ENCODE measurements at places on chromosomes 6 and 20.

DNA sequence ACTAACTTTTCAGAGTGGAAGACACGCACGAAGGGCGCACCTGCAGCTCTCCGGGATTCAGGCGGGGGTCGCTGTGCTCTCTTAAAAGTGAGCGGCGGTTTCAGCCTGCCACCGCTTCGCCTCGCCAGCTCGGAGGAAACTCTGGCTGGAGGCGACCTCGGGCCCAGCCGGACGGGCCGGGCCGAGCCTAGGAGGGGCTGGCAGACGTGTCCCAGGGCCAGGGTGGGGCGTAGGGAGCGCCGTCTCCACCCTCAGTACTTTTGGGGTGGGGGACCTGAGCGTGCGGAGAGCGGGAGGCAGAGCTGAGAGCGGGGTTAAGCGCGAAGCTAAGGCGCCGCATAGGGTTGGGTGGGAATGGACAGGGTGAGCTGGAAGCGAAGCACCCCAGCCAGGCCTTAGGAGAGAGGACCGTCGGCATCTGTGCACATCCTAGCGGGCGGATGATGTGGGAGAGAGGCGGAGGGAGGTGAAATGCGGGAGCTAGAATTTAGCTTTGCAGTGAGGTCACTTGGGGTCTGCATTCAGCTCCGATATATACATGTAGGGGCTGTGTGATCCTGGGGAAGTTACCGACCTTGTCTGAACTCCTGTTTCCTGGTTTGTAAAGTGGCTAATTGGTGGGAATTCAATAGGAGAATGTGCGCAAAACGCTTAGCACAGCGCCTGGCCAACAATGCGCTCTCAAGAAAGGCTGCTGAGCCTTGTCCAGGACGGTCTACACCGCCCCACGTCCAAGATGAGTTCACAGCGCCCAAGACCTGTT lies 6.5 kb upstream of the TFAP2A start:
- DNase-seq = no peak

- no peak for DNase-seq
Measured at GRCh38 chr6:642805-643204, 14.1 kb downstream of the HUS1B start.

- DNase-seq = no peak
Measured at GRCh38 chr6:165949324-165949723, 218.3 kb downstream of the TBXT start.

- DNase-seq = peak; percentile 40
Measured at GRCh38 chr6:9428421-9429172, 986.3 kb downstream of the TFAP2A start.

- peak; percentile 4 for DNase-seq
Measured at GRCh38 chr6:9205645-9206044, 770.3 kb upstream of the SLC35B3 start.

DNA sequence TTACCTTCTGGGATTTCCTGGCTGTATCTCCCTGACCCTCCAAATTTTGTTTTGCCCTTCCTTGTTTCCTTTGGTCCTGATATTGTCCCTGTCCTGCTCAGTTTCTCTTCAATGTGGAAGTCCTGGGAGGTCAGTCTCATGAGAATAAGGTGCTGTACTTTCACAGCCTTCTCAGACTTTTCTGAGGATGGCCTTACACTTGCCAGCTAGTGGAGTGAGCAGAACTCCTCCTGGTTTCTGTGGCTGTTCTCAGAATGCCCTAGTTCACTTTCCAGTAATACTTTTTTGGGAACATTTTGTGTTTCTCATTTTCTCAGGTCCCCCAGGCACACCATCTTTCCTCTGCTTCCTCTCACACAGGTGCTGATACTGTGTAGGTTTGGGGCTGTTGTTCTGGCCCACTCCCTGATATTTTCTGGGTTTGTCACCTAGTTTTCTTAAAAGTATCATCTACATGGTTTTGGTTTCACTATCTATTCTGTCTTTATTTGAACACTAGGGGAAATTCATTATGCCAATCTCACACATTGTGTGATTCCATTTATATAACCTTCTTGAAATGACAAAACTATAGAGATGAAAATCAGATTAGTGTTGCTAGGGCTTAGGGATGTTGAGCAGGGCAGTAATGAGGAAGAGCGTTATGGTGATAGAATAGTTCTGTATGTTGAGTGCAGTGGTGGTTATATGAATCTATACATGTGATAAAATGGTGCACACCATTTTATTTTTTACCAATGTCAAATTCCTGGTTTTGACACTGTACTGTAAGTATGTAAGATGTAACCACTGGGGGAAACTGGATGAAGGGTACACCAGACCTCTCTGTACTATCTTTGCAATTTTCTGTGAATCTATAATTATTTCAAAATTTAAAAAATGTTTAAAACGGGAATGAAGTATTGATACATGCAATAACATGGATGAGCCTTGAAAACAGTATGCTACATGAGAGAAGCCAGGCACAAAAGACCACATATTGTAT lies 27.2 kb upstream of the BRPF3 start:
- DNase-seq = no peak

DNA sequence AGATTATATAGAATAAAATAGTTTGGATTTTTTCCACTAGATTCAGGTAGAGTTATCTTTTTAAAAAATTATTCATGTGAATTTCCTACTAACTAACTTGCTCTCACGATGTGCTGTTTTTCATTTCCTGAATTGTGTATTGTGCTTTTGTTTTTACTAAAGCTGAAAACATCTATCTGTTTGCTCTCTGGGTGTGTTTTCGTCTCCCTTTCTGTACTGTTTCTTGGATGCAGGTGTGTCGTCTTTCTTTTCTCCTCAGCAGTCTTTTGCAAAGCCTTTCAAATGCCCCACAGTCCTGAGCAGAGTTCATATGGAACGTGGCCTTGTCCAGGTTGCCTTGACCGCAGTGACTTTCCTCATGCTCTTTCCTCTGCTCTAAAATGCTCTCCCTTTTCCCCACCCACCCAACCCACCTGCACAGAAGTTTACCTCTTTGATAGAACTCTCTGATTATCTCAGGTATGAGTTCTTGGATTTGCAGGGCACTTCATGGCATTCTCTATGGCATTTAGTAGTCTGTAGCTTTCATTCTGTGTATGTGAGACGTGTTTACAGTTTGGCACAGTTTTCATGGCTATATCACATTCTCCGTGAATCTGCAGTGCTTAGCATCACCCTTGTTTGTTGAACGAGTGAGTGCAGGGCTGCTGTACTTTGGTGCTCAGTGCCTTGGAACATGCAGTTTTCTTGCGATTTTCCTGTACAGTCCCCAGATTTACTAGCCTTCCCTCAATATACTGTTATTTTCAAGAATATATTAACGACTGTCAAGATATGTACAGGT lies 77.1 kb downstream of the FARS2 start:
- no peak for DNase-seq

DNA sequence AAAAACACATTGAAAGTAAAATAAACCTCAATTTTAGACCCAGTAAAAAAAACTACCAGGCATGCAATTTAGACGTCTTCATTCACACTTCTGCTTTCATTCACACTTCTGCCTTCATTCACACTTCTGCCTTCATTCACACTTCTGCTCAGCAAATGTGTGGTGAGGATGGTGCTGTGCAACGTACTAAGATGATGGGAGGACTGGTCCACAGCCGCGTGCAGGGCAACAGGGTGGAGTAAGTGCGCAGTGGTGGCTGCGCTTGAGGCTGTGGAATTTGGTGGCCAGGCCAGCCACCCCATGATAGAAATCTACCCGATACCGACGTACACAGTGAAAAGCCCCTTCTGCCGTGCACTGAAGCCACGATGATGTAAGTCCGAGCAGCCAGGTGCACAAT lies 114.3 kb upstream of the CD93 start:
- no peak for DNase-seq

- peak; percentile 34 for DNase-seq
Measured at GRCh38 chr6:169428532-169428931, 174.9 kb upstream of the THBS2 start.

DNA sequence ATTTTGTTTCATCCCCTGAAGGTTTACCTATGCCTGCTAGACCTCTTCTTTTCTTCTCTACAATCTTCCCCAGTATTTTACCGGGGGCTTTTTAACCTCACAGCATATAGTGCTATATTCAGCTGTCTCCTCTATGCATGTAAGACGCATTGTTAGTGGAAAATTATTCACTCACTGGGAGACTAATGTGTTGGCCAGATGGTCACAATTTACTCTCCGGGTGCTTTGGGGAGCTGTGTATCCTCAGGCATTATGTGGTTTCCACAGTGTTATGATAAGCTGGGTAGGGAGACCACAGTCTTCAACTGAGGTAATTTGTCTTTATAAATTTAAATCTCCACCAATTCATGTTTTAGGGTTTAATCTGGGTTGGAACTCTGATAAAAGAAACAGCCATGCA lies 553.8 kb upstream of the PTCHD4 start:
- no peak for DNase-seq

GRCh38 chr6:123849406-123849805 lies 45.7 kb downstream of the NKAIN2 start:
- no peak for DNase-seq

GRCh38 chr6:1263039-1263849 lies 48.7 kb upstream of the FOXQ1 start:
- DNase-seq = no peak

DNA sequence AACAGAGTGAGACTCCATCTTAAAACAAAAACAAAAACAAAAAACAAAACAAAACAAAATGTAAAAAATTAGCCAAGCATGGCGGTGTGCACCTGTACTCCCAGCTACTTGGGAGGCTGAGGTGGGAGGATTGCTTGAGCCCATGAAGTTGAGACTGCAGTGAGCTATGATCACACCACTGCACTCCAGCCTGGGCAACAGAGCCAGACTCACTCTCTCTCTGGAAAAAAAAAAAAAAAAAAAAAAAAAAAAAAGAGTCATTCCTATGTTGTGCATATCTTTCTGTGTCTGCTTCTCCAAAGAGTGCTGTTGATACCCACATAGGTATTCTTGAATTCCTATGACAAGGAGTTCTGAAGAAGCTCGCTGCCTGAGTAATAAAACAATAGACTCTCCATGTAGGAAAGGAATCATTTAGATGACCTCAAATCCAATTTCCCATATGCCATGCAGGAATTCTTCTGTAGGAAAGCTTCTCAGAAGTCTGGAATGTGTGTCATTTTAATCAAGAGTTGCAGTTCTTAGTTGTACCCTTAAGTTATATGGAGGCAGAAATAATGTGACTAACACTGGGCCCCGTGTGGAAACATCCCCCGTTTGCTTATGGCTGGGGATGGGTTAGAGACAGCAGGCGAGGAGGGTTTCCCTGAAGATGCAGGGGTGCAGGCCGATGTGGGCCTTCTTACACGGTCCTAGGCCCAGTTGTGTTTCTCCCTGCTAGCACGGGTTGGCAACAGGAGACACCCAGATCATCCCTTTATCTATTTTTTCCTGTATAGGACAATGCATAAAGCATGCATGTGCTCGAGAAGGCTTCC lies 79.4 kb downstream of the ZDHHC14 start:
- peak; percentile 7 for DNase-seq

DNA sequence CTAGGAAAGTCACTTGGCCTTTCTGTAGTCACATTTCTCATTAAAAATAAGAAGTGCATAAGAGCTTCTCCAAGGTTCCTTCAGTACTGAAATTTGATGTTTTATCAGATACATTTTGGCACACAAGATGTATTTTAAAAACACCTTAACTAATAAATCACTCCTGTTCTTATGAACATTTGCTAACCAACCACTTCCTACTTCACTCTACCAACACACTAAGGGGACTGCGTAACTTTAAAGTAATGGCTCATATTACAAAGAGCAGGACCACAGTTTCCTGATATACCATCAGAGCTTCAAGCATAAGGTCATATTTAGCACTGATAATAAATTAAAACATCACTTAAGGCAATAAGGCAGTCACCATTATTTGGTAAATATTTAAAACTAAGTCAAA lies 104.4 kb downstream of the RALGAPA2 start:
- no peak for DNase-seq

DNA sequence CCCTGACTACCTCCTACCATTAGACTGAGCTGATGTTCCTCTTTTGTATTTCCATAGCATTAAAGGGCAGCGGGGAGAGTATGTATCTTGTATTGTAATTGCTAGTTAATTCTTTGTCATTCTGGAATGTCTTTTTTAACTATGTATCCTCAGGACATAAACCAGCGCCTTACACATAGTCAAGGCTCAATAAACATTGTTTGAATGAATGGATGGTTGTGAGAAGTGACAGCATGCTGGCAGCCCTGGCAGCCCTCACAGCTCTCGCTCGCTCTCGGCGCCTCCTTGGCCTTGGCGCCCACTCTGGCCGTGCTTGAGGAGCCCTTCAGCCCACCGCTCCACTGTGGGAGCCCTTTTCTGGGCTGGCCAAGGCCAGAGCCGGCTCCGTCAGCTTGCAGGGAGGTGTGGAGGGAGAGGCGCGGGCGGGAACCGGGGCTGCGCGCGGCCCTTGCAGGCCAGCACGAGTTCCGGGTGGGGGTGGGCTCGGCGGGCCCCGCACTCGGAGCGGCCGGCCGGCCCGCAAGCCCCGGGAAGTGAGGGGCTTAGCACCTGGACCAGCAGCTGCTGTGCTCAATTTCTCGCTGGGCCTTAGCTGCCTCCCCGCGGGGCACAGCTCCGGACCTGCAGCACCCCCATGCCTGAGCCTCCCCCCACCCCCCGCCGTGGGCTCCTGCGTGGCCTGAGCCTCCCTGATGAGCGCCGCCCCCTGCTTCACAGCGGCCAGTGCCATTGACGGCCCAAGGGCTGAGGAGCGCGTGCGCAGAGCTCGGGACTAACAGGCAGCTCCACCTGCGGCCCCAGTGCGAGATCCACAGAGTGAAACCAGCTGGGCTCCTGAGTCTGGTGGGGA lies 93.1 kb downstream of the RNF182 start:
- no peak for DNase-seq

DNA sequence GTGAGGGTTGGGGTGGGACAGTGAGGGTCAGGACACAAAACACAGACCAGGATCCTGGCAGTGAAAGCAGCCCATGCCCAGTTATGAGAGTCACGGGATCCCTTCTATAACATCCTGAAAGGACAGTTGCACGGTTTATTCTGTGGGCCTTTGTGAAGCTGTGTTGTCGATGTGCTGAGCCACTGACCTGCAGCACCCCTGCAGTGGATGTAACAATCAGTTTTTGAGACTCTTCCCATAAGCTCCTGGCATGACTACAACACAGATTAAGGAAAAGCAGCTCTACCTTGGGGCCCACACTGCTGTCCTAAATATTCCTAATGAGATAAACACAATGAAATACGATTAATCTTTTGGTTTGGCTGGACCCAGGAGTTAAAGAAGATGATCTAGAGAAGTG lies 3.7 kb downstream of the PYGB start:
- no peak for DNase-seq

DNA sequence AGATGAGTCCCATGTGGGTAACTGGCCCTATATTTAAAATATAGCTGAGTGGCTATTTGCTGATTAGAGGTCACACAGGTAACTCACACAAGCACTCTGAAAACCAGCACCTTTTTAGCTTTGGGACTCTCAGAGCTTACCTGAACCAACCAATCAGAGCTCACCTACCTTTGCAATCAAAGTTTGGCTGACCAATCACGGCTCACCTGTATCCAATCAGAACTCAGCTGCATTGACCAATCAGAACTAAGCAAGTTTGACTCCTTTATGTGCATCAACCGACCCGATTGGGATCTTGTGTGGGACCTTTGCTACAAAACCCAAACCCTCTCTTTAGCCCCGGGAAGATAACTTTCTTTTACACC lies 106.8 kb upstream of the NXT1 start:
- no peak for DNase-seq

DNA sequence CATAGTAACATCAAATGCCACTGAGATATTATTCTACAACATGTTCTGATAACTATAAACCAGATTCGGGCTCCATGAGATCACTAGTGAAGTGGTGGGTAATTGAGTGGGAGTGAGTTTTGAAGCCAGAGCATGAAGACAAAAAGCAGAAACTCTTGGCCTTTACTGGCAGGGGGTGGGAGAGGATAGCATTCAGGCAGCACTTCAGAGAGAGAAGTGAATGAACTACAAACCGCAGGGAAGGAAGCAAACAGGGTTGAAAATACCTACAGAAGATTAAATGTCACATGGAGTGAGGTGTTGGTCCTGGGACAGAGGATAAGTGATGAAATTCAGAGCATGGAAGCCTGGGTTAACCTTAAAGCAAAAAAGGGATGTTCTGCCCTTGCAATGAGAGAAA lies 250.0 kb downstream of the EPM2A start:
- DNase-seq = no peak
